AG10803 (cell line): ENCODE measurements at places on chromosomes 7 and 10.

- DNase-seq: no peak
Measured at GRCh38 chr7:36692456-36692855, 31.8 kb downstream of the AOAH start.

GRCh38 chr10:1058017-1058416 lies 1.8 kb downstream of the WDR37 start:
- no peak for DNase-seq

DNA sequence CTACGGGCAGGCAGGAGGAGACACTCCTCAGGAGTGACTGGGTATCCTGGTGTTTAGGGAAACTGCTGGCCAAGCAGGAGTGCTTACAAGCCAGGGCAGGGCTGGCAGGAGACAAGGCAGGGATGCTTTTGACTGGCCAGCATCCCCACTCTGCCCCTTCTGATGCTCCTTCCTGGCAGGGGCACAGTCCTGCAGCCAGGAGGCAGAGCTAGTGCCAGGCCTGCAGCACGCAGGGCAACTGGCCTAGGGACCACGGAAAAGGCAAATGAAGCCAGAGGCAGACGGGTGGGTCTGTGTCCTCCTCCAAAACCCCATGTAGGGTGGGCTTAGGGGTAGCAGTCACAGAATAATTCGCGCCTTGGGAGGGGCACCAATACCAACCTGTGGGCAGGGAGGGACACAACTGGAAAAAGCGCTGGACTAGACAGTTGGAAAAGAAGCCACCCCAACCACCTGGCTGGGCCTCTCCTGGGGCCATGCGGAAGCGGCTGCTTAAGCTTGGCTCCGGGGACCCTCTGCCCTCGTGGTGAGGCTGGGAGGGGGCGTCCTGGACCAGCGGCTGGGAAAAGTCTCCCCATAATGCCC lies 4.8 kb downstream of the IMPDH1 start:
- peak; percentile 30 for DNase-seq

DNA sequence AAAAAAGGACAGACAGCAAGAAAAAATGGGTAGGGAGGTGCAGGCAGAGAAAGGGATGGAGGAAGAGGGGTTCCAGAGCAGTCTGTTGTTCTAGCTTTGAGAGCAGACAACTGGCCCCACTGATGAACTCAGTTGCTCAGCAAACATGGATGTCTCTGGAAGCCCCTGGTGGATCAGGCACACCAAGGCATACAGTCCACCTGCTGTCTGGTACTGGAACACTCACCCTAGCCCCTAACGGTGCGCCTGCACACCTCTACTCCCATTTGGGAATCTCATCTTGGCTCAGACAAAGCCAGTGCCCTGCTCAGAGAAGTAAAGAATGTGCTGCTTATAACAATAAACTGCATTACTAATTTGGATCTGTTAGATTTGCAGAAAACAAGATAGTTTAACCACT lies 7.7 kb downstream of the MACROH2A2 start:
- DNase-seq: no peak

DNA sequence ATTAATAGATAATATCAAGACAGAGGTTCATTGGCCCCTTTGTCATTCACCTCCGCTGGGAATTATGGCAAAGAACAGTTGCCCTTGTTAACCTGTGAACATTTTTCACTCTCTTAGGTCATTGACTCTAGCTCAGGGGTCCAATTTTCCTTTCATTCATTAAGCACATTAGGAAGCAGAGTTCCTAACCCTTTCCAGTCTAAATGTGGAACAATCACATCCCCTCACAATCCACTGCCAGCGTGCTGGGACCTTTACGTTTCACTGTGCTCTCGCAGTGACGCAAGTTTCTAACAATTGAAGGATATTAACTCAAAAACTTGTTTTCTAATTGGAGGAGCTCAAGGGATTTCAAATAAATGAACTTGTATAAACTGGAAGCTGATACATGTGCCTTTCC lies 79.3 kb upstream of the MEOX2 start:
- no peak for DNase-seq

DNA sequence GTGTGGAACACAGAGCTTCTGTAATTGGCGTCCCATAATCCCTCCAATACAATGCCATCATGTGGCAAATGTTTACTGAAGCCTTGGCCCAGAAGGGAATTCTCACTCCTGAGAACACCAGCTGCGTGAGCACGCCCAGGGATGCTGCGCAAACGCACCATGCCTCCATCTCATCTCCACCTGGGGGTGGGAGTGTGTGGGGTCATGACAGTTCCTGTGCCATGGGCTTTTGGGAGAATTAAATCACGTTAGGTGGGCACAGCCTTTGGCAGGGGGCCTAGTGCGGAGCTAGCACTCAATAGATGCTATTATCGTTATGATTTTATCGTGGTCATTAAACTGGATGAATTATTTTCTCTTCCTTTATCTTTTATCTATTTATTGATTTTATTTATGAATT lies 15.8 kb downstream of the WDFY4 start:
- no peak for DNase-seq

GRCh38 chr7:101507791-101508252 lies 121.3 kb downstream of the MYL10 start:
- peak; percentile 31 for DNase-seq
